ENCODE measurements at places on chromosomes 6 and 20. TPM values are rescaled to one million over a fixed set of nuclear protein-coding genes. Genes with fewer than 3 reads are reported as not detected.

The THBS2 gene
- total RNA-seq: not detected

The GPX5 gene
- not detected for total RNA-seq

The DUSP15 gene
- total RNA-seq: not detected

The ZBTB46 gene
- 1.2 TPM for total RNA-seq

The KIF25 gene
- total RNA-seq: not detected

The ZNF391 gene
- 0.44 TPM for total RNA-seq
